ENCODE measurements at places on chromosomes 12 and 14. TPM values are rescaled to one million over a fixed set of nuclear protein-coding genes. Genes with fewer than 3 reads are reported as not detected.

DNA sequence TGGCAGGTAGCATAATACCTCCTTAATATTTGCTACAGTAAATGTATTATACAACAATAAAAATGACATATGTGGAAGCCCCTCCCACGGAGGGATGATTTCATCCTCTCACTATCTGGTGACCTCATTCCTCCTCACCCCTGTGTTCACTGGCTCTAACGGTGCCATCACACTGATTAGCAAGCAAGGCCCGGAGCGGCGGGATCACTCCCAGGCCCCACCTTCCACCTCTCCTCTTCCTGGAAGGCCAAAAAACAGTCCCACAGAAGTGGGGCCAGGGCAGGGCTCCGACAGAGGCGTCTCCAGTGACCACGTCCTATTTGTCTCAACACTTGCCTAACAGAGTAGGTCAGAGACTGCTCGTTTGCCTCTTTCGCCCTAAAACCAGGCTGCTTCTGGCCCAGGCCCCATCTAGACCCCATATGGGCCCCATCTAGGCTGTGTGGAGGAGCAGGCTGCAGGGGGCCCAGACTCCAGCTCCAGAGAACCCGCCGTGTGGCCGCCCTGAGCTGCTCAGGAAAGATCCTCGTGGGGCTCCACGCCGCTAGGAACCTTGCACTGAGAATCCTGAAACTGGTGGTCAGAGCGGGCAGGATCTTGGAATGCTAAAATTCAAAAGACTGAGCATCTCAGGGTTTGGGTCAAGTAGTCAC, 3.7 kb downstream of the SELPLG start:
- peak; percentile 50 for DNase-seq

DNA sequence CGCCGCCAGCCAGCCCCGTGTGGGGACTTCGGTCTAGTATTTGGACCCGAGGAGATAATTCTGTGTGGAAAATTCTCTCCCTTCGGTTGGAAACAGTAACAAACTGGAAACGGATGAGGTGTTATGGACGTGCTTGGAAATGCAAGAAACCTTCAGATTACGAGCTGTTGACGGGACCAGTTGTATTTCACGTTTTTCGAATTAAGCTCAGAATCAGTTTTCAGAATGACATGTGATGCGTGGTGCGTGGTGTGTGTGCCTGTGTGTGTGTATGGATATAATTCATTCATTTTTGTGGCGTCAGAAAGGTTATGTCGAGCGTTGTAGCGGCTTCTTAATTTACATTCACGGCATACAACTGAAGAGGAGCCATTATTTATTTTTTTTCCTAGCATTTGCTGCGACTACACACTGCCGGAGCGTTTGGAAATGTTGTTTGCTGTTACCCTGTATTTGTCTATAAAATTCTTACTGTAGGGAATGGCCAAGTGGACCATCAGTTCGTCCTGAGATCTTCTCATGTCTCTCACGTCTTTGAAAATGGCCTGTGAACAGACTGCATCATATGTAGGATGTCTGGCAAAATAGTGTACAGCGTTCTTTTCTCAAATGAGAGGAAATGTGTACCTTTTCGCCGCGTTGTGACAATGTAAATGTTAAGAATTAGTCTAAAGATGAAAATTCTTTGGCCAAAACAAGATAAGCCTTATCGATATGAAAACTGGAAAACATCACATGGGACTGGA, 1.3 kb downstream of the TRAF3 start:
- DNase-seq: peak; percentile 15

GRCh38 chr12:78040111-78040510, 209.4 kb downstream of the NAV3 start:
- DNase-seq: no peak

- DNase-seq: peak; percentile 49
Measured at GRCh38 chr14:81464253-81465002, 64.3 kb upstream of the STON2 start.

SPTLC2 gene
- 20.5 TPM for total RNA-seq

BHLHE41 gene
- 0.14 TPM for total RNA-seq

DNA sequence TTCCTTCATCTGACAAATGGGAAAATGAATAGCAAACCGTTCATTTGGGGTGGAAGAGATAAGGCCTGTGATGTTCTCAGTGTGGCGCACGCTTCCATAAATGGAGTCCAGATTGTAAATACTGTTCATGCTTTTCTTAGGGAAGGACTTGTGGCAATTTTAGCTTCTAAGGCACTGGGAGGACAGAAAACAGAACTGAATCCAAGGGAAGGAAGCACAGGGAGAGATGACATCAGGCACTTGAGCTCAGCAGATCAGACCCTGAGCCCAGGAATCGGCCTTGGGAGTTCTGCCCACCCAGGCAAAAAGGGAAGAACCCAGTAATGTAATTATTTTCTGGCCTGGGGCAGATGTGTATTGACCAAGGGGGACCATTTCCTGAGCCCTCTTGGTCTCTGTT, 7.2 kb upstream of the SH2B3 start:
- DNase-seq: no peak

- peak; percentile 63 for DNase-seq
Measured at GRCh38 chr14:91352053-91352452, 65.6 kb downstream of the CCDC88C start.

DNA sequence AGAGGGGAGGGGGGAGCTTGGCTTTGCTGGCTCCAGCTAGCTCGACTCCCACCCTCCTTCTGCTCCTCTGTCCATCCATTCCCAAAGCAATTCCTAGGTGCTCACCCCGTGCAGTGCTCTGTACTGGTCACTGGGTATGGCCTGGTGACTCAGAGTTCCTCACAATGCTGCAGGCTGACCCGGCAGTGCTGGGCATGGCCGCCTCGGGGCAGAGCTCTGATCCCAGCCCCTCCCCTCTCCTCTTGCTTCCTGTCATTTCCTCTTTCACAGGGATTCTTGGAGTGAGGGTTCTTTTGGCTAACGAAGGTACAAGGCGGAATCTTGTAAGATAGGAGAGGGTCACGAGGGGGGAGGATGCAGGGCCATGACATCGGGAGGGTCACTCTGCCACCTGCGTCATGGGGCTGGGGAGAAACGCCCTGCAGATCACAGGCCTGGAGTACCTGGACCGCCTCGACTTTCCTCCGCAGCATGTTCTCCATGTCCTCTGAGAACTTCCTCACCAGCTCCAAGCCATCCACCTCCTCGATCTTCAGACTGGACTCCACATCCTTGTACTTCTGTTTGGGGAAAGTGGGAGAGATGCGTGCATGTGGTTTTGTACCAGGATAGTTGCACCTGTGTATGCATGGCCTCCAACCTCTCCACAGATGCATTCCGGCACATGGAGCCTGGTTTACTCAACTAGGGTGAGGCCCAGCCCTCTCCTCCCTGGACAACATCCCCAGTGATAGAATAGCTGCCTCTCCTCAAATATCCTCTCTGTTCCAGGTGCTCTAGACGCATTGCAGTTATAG, 5.7 kb downstream of the CACNA2D4 start:
- peak; percentile 43 for DNase-seq

DNA sequence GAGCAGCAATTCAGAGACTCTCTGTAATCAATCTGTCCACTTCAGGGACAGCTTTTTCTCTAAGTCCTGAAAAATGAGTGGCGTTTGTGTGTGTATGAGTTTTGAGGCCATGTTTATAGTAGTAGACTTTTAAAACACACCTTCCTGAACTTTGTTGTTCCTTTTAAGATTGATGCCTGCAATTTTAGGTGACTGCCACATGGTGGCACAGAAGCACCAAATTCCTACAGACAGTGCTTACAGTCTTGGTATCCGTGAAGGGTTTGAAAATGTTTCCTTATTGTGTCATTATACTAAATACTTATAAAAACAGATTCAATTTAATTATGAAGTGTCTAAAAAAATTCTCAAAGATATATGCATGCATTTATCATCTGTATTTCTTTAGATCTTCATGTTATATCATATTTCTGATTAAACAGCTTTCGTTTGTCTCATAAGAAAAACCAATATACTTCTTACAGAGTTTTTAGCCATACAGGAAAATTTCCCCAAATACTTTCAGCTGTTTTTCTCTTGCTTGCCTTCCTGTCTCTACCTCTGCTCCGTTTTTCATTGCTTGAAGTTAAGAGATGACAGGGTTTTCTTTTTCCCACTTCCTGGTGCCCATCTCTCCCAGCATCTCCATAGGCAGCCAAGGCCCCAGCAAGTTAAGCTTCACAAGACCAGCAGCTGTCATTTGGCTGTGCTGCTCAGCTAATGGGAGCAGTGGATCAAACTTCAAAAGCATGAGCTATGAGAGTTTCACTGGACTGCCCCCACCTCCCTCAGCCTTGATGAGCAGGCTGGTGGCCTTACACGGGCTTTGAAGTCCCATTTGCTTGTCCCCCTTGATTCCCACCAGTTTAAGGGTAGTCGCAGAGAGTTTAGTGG, 259.6 kb downstream of the AKAP6 start:
- peak; percentile 46 for DNase-seq

POU6F1 gene
- total RNA-seq: 8.3 TPM

ABCD2 gene
- not detected for total RNA-seq

IQSEC3 gene
- total RNA-seq: 0.45 TPM

DNA sequence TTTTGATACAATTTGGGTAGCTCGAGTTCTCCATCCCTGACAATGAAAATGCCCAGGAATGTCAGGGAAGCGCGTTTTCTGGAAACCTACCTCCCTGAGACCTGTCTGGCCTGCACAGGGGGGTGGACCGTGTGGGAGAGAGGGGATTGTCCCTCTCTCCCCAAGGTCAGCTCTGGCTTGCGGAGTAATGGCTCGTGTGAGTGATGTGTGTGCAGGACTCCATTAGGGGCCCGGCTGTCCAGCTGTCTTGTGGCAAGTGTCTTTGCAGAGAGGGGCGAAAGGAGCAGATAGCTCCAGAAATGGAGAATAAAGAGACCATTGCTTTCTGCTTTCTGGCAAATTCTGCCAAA, 215.3 kb downstream of the CHST11 start:
- no peak for DNase-seq

CCDC88C gene
- total RNA-seq: 34.0 TPM

- DNase-seq: no peak
Measured at GRCh38 chr14:50862036-50862570, 9.8 kb upstream of the ABHD12B start.

BMP4 gene
- 20.4 TPM for total RNA-seq

GRCh38 chr14:23370221-23370620, 2.4 kb upstream of the IL25 start:
- DNase-seq: no peak

DNA sequence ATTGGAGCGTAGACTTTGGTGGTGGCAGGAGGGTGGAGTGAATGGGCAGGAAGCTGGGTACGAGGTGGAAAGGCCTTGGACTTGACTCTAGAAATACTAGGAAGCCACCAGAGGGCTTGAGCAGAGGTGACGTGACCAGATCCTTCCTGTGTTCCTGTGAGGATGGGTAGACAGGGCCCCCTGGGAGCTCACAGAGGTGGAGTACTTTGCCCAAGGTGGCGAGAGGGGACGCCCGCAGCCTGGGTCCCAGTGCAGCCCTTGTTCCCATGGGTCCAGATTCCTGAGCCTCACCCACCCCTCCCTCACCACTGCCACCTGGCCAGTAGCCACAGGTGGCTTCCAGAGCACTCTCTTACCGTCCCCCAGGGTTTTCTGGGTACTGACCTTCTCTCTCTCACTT, 89.8 kb downstream of the KIF26A start:
- DNase-seq: no peak

- no peak for DNase-seq
Measured at GRCh38 chr14:21308132-21308478, 28.2 kb downstream of the RPGRIP1 start.

DNA sequence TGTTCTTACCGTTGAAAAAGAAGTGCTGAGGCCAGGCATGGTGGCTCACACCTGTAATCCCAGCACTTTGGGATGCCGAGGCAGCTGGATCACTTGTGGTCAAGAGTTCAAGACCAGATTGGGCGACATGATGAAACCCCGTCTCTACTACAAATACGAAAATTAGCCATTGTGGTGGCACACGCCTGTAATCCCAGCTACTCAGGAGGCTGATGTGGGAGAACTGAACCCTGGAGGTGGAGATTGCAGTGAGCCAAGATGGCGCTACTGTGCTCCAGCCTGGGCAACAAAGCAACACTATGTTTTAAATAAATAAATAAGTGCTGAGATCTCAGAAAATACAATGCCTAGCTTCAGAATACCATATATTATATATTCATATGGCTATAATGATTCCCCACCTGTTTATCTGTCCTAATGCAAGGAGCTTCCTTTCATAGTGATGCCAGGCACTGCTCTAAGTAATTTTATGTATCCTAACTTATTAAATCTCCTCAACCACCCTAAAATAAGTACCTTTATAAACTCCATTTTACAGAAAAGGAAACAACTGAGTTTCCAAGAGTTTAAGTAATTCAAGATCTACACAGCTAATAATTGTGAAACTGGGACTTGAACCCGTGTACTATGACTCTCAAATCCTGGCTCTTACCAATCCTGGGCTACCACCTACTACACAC, 7.3 kb downstream of the PHLDA1 start:
- DNase-seq: no peak

GRCh38 chr12:48119834-48120195, 651 bp downstream of the PFKM start:
- peak; percentile 27 for DNase-seq

DNA sequence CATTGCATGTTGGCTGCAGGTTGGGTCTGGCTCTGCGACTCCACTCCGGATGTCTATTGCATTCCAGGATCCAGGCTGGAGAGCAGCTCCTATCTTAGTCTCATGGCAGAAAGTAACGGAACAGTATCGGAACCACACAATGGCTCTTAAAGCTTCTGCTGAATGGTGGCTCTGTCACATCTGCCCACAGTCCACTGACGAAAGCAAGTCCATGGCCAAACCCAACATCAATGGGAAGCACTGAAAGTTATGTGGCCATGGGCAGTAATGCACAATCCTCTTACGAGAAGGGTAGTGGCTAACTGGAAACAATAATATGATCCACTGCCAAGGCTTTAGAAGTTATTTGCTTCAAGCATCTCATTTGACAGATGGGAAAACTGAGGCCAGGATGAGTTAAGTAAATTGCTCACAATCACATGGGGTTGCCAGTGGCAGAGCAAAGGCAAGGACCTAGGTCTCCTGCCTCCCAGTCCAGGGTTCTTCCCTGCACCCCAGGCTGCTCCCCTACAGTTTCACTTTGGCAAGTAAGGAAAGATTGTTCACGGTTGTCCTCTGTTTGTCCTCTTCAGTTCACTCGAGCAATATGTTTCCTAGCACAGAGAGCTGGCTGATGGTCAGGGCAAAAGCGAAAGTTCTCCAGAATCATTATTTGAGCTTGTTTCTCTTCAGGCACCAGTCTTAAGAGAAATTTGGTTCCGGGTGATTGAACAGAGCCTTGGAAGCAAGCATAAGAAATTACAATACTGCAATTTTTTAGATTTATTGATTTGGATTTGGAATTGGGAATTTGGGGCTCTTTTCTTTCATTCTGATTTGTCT, 54.2 kb downstream of the CKAP4 start:
- no peak for DNase-seq

LALBA gene
- total RNA-seq: not detected

GNS gene
- 34.7 TPM for total RNA-seq

TRAF3 gene
- 5.5 TPM for total RNA-seq

- no peak for DNase-seq
Measured at GRCh38 chr14:51912112-51912786, 51.8 kb downstream of the GNG2 start.

ACSM4 gene
- total RNA-seq: 1.9 TPM

GPR68 gene
- total RNA-seq: 1.1 TPM

DNA sequence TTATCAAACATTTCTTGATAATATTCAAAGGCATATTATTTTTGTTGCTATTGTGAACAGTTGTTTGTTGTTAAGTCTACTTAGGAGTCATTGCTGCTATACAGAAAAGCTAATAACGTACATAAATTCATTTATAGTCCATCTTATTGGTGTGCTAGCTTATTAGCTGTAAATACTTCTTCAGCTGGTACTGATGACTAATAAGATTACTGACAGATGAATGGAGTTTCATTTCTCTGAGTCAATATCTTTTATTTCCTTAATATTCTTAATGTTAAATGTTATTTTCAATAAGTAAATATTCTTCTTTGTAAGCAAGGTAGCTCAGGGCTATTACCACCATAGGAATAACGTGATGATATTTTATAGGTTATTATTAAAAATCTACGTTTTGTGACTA, 139.4 kb upstream of the SLCO1C1 start:
- no peak for DNase-seq

Measured in H7 (cell line).